ENCODE measurements at places on chromosomes 5 and 9.
A peak's percentile ranks its signal among the peaks of the same experiment; 100 is the strongest.

DNA sequence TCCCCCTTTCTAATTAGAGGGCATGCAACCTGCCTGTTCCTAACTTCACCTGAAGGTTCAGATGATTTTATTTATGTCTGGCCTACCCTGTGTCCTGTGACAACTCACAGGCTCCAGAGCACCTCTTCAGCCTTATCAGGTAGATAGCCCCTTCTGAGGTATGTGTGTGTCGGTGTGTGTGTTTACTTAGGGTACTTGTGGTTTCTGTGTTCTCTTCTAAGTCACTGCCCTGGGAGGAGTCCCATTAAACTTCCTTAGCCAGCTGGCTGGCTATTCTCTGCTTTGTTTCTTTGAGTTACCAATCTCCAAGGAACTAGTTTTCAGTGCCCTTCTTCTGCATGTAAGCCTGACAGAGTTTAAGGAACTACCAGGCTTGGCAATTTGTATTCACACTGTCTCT lies 74.9 kb downstream of the UNC13B start:
- DNase-seq: no peak

- DNase-seq: no peak
Measured at GRCh38 chr5:172659570-172659908, 18.5 kb downstream of the NEURL1B start.

DNA sequence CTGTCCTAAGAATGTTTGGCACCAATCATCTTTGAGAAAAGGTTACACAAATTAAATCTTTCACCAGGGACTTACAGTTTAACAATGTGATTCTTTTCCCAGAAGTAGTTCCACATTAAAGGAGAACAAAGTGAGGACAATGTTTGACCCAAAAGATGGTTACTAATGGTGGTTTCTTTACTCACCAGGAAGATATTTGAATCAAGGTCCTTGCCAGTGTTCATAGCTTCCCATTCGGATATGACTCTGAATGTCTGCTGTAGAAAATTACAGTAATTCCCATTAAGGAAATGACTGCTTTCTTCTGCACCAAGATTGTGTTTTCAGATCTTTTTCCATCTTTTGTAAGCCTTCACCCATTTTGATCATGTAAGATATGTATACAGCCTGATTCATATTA lies 114.6 kb upstream of the ADAMTSL1 start:
- DNase-seq: no peak

DNA sequence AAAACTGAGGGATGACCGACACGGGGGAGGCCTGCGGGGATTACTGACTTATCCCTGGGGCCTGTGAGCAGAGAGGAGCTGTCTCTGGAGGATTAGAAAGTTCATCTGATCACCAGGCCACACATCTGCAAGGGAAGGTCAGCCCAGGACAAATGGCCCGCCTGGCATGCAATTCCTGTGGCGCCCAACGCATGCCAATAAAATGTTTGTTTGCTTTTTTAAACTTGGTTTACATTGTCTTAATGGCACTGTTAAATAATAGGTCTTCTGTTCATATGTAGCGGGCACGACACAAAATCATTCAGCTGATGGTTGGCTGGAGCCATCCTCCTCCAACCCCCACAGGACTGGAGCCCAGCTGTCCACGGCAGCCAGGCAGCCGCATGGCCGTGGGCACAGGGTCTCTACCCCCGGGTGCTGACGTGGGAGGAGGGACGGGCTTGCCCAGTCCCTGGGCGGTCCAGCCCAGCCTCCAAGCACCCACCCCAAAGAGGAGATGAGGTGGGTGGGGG lies 41.0 kb upstream of the SLC12A7 start:
- DNase-seq: no peak

GRCh38 chr5:346229-346935 lies 24.9 kb downstream of the AHRR start:
- DNase-seq: no peak

DNA sequence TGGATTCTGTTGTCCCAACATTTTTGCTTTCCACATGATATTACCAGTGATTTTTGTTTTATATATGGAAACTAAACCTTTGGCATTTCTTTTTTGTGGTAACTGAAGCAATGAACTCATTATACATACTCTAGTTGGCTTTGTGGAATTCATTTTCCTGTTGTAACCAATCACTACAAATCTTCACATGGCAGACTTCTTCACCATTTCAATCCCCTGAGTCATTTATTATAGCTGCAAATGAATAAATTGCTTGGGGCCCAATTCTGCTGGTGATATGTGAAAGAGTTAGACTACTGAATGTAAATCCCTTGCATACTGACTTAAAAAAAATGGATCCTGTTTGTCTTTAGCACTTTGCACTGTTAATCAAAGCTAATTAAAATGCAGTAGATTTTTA lies 1709.6 kb upstream of the WWC1 start:
- DNase-seq: no peak

- no peak for DNase-seq
Measured at GRCh38 chr5:1243487-1244130, 18.4 kb downstream of the SLC6A18 start.

DNA sequence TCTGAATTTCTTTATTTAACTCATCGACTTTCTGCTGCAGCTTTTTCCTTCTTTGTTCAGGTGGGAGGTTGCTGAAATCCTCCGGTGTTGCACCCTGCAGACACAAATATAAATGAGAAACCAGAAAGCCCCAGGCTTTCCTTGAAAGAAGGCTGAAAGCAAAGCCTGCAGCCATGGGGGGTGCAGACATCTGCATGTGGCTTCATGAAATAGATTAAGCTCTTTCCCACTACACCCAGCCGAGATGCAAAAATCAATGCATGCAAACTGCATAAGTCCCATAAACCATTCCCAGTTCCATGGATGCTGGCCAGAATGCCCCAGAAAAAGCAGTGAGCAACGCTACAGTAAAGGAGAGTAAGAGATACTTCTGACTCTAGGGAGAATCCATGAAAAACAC lies 73.6 kb downstream of the USP20 start:
- DNase-seq: no peak

DNA sequence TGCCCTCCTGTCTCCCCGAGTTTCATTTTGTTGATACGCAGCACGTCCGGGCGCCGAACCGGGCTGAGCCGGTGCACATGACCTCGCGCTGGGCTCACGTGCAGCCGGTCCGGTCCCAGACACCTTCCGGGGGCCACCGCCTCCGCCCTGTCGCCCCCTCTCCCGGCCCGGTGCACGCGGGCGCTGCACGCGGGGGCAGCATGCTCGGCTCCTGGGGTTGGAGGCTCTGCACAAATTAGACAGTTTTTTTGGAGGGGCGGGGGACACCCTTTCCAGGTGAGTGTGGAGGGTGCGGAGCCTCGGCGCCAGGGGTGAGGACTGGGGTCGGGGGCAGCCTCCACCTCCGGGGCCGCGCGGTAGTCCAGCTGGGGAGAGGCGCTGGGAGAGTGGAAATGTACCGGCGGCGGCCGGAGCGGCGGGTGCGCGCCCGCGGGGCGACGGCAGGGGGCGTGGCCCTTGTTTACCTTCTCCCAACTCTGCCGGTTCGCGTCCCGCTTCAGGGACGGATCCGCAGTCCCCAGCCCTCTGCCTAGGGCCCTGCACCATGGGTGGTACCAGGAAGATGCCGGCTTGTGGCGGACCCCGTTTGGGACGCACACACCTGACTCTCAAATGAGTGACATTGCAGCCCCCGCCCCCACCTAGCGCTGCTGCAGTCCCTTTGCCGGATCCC lies 1.1 kb downstream of the JADE2 start:
- peak; percentile 69 for DNase-seq

DNA sequence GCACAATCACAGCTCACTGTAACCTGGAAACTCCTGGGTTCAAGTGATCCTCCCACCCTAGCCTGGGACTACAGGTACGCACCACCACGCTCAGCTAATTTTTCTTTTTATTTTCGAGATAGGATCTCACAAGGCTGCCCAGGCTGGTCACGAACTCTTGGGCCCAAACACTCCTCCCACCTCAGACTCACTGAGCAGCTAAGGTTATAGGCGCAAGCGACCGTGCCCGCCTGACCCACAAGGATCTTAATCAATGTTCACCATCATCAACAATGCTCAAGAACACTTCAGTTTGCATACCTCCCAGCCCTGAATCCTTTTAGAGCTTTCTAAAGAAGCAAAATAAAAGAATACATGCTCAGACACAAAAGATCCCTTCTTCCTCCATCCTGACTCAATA lies 13.2 kb downstream of the ETF1 start:
- no peak for DNase-seq

DNA sequence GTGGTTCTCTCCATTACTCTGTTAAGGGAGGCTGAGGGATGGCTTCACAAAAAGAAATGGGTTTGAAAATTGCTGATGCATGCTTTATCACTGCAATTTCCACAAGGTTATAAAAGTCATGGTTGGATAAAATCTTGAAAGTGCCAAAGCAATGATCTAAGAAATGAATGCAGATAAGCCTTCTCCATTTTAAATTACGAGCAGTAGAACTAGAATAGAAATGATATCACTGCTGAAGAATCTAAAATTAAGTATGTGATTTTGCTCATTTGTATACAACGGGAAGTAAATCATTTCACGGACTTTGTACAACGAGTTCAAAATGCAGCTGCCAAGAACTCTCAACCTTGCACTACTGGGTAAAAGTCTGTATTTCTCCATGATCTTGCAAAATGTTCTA lies 299.0 kb downstream of the PRELID2 start:
- no peak for DNase-seq

GRCh38 chr9:128702949-128703615 lies 779 bp downstream of the PKN3 start:
- DNase-seq: peak; percentile 15

DNA sequence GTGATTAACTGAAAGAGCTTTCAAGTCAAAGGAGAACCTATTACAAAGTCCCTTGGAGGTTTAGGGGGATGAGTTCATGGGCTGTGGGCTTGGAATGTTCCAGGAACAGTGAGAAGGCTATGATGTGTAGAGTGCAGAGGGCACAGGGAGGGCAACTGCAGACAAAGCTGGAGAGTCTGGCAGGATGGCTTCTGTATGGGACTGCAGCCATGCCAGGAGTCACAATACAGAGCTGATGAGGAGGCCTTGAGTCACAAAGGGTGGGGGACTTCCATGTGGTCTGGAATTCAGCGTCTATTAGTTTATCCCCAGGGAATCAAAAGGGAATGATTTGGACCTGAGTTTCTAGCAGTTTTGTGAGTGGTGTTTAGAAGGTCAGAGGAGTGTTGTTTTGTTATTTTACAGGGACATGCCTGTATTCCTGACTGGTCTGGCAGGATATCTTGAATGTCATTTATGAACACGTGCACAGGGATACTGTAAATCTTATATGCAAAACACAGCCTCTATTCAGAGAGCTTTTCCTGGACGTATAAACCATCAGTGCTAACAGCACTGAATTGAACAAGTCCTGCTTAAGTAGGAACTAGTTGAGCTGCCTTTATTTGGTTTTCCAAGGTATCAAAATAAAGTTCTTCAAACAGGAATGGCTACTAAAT lies 14.3 kb upstream of the TEK start:
- no peak for DNase-seq

DNA sequence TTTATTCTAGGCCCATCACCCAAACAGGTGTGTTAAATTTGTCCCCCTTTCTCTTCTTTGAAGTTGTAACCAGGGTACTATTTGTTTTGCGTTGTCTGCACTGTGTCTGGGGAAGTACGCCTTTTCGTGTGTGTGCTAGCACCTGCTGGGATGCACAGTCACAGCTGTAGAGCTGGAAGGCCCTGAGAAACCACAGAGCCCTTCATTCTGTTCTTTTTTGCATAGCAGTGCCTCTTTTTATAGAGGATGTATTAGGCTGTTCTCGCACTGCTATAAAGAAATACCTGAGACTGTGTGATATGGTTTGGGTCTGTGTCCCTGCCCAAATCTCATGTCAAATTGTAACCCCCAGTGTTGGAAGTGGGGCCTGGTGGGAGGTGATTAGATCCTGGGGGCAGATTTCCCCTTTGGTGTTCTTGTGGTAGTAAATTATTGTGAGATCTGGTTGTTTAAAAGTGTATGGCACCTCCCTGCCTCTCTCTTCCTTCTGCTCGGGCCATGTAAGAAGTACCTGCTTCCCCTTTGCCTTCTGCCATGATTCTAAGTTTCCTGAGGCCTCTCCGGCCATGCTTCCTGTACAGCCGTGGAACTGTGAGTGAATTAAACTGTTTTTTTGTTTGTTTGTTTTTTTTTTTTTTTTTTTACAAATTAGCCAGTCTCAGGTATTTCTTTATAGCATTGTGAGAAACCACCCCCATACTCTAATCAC lies 14.0 kb downstream of the SEC61B start:
- DNase-seq: no peak

GRCh38 chr9:127407492-127407843 lies 10.5 kb downstream of the SLC2A8 start:
- no peak for DNase-seq

- DNase-seq: no peak
Measured at GRCh38 chr5:14406554-14406849, 175.1 kb upstream of the OTULINL start.

DNA sequence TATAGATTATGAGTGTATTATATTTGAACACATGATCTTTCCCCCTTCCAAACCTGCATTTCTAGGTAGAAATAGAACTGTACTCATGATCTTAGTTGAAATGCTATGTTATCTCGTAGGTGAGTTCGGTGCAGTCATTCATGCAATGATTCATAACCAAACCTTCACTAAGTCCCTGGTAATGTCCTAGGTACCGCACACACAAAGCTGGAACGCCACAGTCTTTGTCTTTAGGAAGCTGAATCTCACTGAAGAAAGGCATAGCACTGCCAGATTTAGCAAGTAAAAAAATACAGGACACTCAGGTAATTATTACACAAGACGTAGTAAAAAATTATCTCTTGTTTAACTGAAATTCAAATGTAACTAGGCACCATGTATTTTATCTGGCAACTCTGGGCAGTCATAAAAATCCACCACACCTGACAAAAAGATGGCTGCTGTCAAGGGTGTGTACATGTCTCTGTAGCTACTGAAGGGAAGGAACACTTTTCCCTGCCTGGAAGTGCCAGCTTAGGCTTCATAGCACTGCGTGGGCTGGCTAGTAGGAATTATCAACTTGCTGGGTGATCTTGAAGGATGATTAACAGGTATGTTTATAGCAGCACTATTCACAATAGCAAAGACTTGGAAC lies 28.0 kb upstream of the TXN start:
- DNase-seq: no peak

DNA sequence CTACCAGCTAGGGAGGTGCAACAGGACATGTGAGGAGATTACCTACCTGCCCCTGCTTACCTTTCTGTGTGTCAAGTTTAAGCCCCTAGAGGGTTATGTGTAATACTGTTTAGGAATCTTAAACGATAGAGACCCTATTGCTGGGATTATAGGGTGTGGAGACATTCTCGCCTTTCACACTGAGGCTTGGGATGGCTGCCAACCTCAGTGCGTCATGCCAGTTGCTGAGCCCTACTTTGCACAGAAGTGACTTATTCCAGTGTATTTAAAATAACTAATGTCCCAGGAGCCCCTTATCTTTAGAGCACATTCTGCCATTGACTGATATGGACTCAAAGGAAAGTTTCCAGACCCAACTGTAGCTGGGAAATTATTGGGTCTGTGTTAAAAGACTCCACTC lies 76.6 kb upstream of the XPA start:
- no peak for DNase-seq

Data from activated CD4-positive, alpha-beta T cell treated with anti-CD3 and anti-CD28 coated beads for 24 hours (primary cell).